ENCODE measurements at places on chromosomes 2 and 18.

DNA sequence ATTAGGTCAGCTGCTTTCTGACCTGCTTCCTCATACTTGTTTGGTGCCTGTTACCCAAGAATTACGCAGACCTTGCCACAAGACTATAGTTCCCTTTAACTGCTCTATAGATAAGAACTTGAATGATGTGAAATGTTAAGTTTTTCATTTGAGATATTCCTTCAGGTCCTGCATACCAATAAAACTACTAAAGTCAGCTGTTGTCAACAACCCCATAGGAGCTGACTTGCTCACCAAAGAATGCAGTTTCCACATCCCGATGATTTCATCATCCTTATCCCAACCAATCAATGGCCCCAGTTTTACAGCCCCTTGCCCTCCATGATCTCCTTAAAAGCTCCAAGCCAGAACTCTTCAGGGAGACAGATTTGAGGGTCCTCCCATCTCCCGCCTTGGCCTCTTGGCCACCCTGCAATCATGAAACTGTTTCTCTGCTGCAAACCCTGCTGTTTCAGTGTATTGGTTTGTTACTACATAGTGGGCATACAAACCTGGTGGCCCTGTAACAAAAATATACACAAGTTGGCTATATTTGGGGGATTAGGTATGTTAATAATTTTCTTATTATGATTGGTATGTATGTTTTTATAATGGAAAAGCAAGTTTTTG is 396.3 kb upstream of the CHST9 start:
- DNase-seq, result no peak

GRCh38 chr2:70743677-70744076 is 24.3 kb downstream of the ADD2 start:
- no peak for DNase-seq

- DNase-seq, result no peak
Measured at GRCh38 chr2:22377268-22377667, 1007.7 kb upstream of the KLHL29 start.

DNA sequence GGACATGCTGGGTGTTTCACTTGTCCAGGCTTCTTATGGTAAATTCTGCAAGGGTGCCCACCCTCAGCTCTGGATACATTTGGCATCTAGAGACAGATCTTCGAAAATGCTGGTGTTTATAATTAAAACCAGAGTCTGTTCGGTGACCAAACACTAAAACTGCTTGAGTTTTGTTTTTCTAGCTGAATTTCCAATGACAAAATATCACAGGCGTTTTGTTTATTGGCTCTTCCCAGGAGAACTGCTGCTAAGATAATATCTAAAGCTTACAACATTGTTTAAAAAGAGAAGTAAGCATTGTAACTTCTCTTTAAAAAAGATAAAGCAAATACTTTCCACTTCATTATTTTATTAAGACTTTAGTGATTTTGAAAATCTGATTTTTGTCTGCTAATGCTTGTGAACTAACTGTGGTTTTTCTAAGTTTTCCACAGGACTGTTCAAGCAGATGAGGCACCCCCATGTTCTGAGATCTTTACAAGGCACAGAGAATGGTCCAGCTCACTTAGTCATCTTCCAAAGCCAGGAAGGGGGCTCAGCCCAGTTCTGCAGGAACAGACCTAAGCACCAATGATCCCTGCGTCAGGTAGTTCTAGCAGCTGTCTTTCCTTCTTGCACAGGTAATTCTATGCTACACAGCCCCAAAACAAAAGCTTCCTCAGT is 94.8 kb upstream of the LTBP1 start:
- no peak for DNase-seq

DNA sequence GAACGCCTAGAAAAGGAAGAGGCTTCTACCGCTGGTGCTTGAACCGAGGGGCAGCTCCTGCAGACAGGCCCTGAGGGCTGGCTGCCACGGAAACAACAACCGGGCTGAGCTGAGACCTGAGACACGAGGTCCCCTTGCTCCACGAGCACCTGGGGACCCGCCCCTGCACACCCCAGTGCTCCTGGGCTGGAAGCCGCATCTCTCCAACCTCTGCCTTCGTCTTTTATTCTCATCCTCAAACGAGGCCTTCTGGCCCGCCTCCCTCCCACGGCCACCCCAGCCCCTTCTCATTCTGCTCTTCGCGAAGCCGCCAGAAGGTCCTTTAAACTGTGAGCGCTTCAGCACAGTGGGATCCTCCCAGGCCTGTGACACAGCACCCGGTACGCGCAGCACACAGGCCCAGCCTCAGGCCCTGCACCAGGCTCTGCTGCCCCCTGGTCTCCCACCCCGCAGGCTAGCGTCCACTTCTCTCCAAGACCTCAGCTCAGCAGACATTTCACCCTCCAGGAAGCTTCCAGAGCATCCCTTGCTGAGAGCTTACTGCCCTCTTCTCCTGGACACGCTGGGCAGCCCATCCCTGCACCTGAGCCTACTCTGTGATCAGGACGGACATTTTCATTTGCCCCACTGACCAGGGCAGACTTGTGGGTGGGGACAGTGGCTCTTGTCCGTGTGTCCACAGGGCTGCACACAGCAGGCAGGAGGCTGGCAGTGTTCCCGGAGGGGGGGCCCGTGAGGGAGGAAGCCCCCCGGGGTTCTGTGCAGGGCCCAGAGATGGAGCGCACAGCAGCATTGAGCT is 149.7 kb downstream of the PXDN start:
- no peak for DNase-seq

- DNase-seq, result no peak
Measured at GRCh38 chr2:118837067-118837466, 10.4 kb downstream of the EN1 start.

GRCh38 chr18:37535968-37536367 is 29.6 kb downstream of the CELF4 start:
- no peak for DNase-seq

DNA sequence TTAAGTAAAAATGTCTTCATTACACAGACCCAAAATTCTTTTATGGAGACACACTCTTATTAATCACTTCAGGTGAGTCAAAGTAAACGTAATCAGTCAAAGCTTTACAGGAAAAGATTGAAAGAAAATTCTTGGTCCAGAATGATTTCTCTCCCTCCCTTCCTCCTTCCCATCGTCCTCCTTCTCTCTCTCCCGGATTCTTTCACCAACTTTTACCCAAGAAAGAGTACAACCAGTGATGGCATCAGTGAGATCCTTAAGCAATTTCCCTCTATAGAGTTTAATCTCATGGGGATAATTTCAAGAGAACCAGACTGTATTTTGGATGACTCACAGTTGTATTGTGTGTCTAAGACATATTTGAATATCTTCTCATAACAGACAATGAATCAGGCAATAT is 258.1 kb downstream of the ALK start:
- no peak for DNase-seq

GRCh38 chr2:30456106-30456505 is 9.1 kb downstream of the LCLAT1 start:
- no peak for DNase-seq

DNA sequence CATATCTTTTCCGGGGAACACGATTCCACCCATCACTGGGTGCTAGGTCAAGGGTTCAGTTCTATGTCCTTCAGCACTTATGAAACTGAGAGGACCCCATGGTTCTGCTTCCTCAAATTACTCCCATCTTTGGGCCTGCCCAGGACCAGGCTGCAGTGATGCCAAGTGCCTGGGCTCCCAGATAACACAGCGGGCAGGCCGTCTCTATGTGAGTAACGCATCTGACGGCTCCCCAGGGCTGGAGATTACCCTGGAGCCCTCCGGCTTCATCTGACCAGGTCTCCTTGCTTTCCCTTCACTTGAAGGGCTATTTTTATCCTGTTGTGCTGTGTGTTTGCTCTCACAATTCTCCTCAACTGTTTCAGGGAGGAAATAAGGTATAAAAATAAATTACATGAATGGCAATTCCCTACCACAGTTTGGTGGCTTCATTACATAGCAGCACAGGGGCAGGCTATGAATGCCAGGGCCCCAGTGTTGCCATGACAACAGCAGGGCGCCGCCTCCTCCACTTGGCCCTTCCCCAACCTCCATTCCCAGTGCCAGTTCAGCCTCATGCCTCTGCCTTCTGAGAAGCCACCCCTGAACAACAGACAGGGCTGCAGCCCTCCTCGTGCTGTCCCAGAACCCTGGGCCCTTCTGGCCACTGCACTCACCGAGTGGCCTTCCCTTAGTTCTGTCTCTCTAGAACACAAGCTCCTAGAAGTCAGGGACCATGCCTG is 25.4 kb upstream of the TMEM131 start:
- DNase-seq, result peak; percentile 29

DNA sequence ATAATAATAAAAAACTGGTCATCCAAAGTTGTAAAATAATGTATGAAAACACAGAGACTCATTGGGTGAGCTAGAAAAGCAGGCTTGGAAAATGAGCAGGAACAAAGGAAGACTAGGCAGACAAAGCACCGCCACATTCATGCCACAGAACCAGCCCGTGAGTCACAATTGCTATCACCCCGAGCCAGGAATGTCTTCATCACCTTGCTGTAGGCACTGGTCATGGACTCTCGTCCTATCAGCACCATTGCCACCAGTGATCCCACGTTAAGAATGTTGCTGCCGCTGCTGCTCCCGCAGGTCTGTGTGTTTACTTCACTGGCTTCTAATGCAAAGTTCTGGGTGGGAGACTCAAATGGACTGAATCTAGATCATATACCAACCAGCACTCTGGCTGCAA is 417.9 kb downstream of the PID1 start:
- no peak for DNase-seq

DNA sequence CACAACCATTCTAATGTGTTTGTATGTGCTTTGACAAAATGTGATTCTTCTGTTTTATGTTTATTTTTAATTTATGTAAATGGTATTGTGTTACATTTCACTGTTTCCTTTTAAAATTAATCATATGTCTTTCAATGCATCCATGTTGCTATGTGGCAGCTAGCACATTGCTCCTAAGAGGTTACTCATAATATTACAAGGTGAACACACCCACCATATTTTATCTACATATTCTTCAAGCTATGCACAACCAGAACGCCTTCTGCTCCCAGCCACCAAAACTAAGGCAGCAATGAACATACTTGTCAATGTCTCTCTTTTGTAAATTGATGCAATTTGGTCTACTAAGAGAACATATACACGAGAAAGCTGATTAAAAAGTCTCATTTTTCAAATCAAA is 160.6 kb upstream of the OSR1 start:
- no peak for DNase-seq

- DNase-seq, result no peak
Measured at GRCh38 chr2:211426240-211426639, 869.8 kb downstream of the CPS1 start.

GRCh38 chr2:224957540-224958461 is 84.5 kb downstream of the DOCK10 start:
- no peak for DNase-seq

DNA sequence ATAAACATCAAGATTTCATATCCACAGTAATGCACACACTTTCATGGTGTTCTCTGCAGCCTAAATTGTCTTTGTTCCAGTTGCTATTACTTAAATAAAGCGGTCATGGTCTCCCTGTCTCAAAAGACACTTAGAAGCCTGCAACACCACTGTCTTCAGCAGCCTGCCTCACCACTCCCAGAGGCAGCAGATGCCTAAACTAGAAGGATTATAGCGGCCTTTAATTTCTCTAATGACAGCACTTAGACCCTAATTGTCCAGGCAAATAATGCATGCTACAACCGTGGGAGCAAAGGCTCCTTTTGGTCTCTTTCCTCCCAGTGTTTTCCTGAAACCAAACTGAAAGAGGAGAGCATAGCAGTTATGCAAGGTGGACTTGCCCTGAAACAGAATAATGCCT is 248.8 kb upstream of the SLC39A10 start:
- no peak for DNase-seq
